ENCODE measurements at places on chromosomes 16 and 17.
A peak's percentile ranks its signal among the peaks of the same experiment; 100 is the strongest.

- DNase-seq: no peak
Measured at GRCh38 chr16:72896485-72897118, 151.3 kb downstream of the ZFHX3 start.

GRCh38 chr17:16926571-16927451 is 45.1 kb downstream of the TNFRSF13B start:
- peak; percentile 51 for DNase-seq

- DNase-seq: no peak
Measured at GRCh38 chr17:80002070-80002641, 33.5 kb downstream of the TBC1D16 start.

GRCh38 chr16:23663918-23664317 is 14.8 kb upstream of the PLK1 start:
- no peak for DNase-seq

- DNase-seq: no peak
Measured at GRCh38 chr17:42178817-42179216, 2.1 kb downstream of the KCNH4 start.

DNA sequence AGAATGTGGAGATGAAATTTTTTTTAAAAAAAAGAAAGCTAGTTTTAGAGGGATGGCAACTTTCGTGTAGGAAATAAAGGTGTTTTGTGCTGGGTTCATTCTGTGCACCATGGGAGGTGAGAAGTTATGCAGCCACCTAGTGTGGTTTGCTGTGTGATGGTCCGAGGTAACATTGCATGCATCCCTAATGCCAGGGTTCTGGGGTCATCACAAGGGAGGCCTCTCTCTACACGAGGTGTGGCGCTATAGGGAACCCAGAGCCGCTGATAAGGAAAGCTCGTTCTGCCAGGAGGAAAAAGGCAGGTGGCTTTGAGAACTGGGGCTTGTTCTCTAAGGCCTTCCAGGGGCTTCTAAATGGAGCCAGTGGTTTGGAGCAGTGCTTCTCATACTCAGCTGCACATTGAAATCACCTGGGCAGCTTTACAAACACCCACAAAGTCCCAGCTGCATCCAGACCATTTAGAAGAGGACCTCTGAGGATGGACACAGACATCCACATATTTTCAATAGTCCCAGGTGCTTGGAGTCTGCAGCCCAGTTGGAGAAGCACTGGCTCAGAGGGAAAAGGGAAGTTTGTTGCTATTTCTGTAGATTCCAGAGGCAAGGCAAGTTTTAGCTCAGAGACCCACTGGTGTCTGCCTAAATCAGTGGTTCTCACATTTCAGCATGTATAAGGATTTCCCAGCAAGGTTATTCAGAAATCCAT is 43.5 kb downstream of the VPS35L start:
- DNase-seq: no peak

GRCh38 chr17:45110676-45111611 is 21.4 kb downstream of the PLCD3 start:
- no peak for DNase-seq

DNA sequence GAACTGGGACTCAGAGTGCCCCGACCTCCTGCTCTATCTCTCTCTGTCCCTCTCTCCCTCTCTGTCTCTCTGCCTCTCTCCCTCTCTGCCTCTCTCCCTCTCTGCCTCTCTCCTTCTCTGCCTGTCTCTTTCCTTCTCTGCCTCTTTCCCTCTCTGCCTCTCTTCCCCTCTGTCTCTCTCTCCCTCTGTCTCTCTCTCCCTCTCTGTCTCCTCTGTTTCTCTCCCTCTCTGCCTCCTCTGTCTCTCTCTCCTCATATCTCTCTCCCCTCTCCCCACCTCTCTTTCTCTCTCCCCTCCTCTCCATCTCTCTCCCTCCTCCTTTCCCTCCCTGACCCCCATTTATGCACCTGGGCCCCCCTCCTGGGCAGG is 32.7 kb downstream of the TNFRSF13B start:
- no peak for DNase-seq

GRCh38 chr17:27659683-27660082 is 28.7 kb downstream of the LGALS9 start:
- peak; percentile 11 for DNase-seq

- peak; percentile 46 for DNase-seq
Measured at GRCh38 chr17:17355426-17355825, 52.3 kb downstream of the NT5M start.

Measured in upper lobe of right lung (tissue), 1 donor.